Upper lobe of left lung (tissue), 6 donors: ENCODE measurements at places on chromosomes 12 and 14. TPM values are rescaled to one million over a fixed set of nuclear protein-coding genes. Genes with fewer than 3 reads are reported as not detected.

GRCh38 chr14:86823581-86823980, 1169.4 kb downstream of the GALC start:
- DNase-seq: no peak

GRCh38 chr14:99562856-99563748, 40.9 kb downstream of the CCDC85C start:
- peak; percentile 91 for DNase-seq

GRCh38 chr12:120721866-120722265, 3.8 kb upstream of the ACADS start:
- no peak for DNase-seq

DNA sequence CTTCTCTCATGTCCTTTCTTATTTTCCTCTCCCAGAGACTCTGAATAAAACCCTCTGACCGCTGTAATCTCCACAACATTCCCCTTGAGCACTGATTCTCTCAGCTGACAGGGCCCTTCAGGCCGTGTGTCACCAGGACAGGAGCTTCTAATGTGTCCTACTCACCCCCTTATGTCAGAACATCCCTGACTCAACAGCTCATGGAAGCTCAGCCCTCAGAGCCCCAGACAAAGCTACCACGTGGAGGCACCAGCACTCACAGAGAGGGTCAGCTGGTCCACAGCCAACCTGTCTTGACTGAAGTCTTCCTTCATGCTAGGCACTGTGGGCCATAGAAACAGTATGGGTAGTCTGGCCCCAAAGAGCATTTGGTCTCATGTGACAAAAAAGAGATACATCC, 49.8 kb downstream of the SMUG1 start:
- no peak for DNase-seq

- DNase-seq: no peak
These were observed 9.1 kb downstream of the FIGNL2 start for GRCh38 chr12:51839310-51839947.

DNA sequence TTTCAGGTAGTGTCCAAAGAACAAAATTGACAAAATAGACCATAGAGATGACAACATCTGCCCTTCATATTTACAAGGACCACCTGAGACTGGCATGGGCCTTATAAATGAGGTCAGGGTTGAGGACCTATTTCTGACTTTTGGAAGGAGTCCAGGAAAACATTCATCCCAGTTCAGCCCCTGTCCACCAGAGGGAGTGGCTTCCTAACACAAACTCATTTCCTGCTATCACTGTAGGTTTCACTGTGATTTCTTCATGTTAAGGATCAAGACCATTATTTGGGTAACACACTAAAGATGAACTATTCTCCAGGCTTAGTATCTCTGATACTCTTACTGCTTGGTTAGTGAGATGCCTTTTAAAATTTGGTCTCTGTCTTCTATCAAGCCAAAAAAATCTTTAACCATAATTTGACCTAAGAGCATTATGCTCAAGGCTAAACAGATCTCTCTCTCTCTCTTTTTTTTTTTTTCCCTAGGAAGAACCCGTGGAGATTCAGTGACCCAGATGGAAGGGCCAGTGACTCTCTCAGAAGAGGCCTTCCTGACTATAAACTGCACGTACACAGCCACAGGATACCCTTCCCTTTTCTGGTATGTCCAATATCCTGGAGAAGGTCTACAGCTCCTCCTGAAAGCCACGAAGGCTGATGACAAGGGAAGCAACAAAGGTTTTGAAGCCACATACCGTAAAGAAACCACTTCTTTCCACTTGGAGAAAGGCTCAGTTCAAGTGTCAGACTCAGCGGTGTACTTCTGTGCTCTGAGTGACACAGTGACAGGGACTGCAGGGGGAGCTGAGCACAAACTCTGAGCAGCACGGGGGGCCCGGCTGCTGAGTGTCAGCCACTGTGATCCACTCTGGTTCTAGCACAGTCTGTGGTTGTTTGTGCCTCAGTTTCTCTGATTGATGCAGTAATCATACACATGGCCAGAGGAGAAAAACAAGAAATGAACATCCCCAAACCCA, 267.6 kb upstream of the OR4E1 start:
- peak; percentile 10 for DNase-seq

DNA sequence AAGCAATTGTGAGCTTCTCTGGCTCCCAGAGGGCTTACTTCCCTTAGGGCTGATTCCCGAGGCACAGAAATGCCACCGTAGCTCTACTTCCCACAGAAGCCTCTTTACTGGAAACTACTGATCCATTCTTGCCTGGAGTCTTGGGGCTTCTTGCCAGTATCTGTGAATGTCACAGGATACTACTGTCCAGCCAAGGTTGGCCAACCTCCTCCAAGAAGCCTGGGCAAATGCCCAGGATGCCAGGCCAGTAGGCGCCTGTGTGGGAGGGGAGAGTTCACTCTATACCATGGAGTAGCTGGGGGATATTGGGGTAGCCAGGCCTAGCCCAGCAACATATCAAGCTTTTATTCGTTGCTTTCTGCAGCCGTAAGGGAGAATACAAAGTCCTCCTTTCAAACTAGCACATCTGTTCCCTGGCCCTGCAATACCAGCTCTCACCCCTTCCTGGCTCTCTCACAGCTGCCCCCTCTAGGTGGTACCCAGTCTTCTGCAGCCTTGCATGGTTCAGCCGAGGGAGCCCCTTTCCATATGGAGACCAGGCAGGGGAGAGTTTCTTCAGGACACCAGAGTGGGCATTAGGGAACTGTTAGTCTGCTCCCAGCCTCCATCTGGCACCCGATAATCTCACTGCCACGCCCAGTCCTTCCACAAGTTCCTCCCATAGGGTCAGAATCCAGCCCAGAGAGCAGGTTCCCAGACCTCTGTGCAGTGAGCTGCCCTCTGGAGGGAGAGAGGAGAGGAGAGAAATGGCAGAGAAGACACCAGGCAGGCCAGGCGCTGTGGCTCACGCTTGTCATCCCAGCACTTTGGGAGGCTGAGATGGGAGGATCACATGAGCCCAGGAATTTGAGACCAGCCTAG, 24.3 kb upstream of the PLEK2 start:
- no peak for DNase-seq

GRCh38 chr12:29242921-29243431, 93.9 kb downstream of the FAR2 start:
- DNase-seq: peak; percentile 44

GRCh38 chr12:95674631-95675030, 115.9 kb downstream of the NTN4 start:
- DNase-seq: no peak

- no peak for DNase-seq
These were observed 120.0 kb upstream of the PRMT8 start for GRCh38 chr12:3371018-3371417.

GRCh38 chr12:85504624-85505023, 224.6 kb downstream of the ALX1 start:
- DNase-seq: no peak

DNA sequence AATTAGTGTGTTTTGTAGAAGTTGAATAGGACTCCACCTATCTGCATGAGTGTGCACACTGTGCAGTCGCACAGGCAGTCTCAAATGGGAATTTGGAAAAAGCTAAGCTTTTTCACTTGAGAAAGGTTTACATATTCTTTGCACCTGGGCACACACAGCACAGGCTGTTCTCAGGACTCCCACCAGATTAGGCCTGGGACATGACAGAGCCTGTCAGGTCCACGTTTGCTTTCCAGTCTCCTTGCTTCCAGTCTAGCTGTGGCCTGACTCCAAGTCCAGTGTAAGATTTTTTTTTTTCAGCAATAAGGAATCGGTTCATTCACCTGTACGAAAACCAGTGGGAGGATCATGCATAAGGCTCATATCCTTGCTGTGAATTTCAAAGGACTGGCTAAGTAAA, 181.3 kb downstream of the ZFP36L1 start:
- no peak for DNase-seq

Gene SPRYD3
- total RNA-seq: 53.3 TPM

Gene LRFN5
- 0.59 TPM for total RNA-seq

Gene MDP1
- total RNA-seq: 8.4 TPM

Gene GDF11
- total RNA-seq: 3.3 TPM

Gene IFI27
- total RNA-seq: 250 TPM

Gene TAMALIN
- 61.8 TPM for total RNA-seq

Gene PTPN21
- total RNA-seq: 46.3 TPM

Gene PLEKHG3
- total RNA-seq: 49.2 TPM

Gene RPGRIP1
- 0.60 TPM for total RNA-seq

Gene OTOGL
- total RNA-seq: 0.27 TPM
